Prostate gland (tissue), 2 donors: ENCODE measurements at places on chromosomes 12 and 14.
A peak's percentile ranks its signal among the peaks of the same experiment; 100 is the strongest.

DNA sequence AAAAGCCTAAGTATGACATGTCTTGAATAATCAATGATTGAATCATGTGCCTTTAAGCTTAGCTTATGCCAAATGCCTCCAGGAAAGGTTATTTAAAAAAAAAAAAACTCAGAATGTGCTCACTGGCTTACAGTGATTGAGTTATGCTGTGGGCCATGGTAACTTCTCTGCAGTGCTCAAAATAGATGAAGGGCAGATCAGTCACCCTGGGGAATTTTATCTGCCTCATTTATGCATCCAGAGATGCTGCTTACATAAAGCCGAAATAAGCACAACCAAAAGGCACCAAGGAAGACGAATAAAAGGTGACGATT lies 118.7 kb upstream of the MDM1 start:
- DNase-seq, result no peak

DNA sequence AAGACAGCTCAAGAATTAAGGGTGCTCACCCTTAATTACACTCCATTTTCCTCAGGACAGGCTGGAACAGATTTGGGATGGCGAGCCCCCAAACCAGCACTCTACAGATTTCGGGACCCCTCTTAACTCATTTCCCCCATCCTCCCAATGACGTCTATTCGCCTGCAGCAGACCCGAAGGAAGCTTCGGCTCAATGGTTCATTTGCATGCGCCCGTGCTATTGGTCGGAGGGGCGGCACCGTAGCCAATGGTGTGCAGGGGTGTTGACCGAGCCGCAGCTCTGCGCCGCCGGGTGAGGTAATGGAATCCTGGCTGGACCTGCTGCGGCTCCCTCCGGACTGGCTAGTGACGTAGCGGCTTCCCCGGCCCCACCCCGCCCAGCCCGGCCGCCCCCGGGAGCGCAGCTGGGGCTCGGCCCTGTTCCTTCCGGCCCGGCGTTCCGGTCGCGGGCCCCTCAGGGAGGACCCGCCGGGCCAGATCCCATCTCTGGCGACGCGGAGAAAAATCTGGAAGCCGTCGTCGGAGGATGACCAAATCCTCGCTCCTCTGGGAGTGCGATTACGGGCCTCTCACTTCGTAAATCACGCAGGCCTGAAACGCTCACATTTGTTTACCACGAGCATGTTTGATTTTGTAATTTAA lies 18.3 kb upstream of the NR4A1 start:
- peak; percentile 99 for DNase-seq

GRCh38 chr12:118465706-118466105 lies 89.4 kb downstream of the SUDS3 start:
- DNase-seq, result no peak

- DNase-seq, result no peak
These were observed 39.0 kb upstream of the WNK1 start for GRCh38 chr12:713281-713875.

- DNase-seq, result peak; percentile 83
These were observed 2.7 kb downstream of the CMTM5 start for GRCh38 chr14:23379366-23380196.

DNA sequence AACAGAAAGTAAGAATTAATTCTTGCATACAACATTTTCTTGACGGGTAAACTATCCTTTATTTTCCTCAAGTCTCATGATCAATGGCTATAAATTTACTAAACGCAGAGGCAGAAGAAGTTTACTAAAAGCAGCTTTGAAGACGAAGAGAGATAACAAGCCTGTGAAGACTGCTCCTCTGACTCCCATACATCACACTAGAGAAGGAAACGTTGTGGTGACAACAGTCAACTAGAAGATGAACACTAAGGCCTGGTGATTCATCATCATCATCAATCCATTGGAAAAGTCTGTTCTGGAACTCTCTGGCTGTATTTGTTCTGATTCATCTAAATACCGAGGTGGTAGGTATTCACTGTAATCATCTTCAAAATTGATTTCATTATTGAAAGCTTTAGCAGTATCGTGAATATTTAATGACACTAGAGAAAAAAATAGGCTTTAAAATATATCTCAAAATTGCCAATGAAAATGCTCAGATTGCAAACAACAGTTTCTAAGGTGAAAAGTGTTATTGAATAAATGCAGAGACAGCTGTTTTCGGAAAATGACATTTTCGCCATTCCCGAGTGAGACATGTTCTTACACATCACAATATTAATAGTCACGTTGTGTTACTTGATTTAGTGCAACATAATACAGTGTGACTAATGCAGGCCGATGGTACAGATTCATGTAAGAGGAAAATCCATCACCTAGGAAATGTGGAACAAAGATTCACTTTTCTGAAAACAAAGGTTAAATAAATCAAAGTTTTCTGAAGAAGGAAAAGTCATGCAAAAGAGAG lies 260.5 kb downstream of the C12orf50 start:
- no peak for DNase-seq

- DNase-seq, result no peak
These were observed 5.4 kb downstream of the NOS1 start for GRCh38 chr12:117356048-117356447.

GRCh38 chr14:36111822-36112583 lies 64.5 kb downstream of the PTCSC3 start:
- DNase-seq, result no peak

DNA sequence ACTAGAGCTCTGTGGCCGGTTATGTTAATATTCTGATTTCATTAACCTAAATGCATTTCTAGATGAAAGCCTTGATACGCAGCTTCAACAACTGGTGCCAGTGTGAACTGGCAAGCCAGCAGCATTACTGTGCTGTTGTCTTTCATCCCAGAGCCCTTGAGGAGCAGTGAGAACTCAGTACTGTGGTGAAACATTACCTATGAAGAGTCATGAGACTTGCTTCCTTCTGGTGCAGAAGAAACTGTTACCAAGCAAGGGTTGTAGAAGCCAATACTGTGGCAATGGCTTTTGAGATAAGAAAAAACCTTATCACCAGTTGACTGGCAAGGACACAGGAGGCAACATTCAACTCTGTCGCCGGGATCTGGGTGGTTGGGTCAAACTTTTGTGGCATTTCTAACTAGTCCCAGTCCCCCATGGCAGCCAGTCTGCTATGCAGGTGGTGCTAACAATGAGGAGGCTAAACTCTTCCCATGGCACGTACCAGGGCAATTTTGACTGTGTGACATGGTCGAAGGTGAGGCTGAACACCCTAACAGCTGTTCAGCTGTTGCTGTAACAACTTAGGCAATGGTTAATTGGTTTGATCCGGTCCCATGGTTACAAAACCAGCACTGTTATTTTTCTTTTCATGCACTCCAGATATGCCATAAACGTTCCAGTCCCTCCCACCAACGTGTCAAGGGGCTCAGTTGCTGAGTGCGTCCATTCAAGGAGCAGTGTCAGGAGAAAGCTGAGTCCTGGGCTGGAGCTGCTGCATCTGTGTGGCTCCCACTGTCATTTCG lies 12.6 kb upstream of the LGALS3 start:
- DNase-seq, result no peak

DNA sequence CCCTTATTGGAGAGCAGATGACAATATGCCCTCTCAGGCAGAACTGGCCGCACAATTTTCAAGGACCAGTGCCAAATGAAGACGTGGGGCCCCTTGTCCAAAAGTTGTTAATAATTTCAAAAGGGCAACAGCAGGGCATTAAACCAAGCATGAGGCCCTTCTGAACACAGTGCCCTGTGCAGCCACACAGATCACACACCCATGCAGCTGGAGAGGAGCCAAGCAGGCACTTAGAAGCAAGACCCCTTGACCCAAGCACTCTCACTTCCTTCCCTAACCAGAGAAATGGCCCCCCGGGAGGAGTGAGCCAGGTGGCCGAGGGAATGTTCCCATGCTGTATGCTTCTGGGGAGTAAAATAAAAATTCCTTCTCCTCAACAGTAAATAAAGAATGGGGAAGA lies 114.0 kb upstream of the TMPO start:
- DNase-seq, result no peak

DNA sequence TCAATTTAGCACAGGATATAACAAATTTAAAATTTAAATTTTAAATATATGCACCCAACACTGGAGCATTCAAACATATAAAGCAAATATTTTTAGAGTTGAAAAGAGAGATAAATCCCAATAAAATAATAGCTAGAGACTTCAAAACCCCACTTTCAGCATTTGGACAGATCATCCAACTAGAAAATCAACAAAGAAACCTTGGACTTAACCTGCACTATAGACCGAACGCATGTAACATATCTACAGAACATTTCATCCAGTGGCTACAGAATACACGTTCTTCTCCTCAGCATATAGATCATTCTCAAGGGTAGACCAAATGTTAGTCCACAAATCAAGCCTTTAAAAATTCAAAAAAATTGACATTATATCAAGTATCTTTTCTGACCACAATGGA lies 64.0 kb downstream of the SPTSSA start:
- DNase-seq, result no peak

- DNase-seq, result no peak
These were observed 2.6 kb downstream of the YLPM1 start for GRCh38 chr14:74765721-74766120.

- peak; percentile 50 for DNase-seq
These were observed 226.3 kb upstream of the NOS1 start for GRCh38 chr12:117587631-117588287.

GRCh38 chr14:23301969-23302289 lies 730 bp downstream of the PPP1R3E start:
- DNase-seq, result no peak

DNA sequence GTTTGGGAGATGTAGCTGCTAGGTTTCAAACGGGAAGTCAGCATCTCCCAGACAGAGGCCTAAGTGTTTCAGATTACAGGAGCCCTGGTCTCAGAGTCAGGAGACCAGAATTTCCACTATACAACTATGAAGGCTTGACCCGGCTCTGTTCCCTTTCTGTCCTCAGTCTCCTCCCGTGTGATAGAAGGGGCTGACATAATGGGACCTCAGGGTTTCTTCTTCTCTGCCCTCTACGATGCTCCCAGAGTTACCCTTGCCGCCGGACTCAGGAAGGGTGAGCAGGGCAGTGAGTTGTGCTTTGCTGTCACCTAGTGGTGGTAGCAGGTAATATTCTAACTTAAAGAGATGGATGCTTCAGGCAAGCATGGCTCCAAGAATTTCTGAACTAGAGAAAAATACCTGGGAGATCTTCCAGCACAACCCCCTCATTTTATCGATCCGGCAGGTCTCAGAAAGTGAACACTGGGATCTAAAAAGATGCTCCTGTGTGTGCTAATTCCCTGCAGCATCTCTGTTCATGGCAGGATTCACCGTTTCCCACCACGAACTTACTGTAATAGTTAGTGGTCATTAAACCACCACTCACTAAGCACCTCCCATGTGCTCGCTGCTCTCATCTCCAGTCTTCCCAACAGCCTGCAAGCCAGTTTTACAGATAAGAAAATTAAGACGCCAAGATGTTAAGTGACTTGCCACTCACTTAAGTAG lies 84.4 kb downstream of the VWF start:
- DNase-seq, result peak; percentile 57

- DNase-seq, result no peak
These were observed 164.7 kb downstream of the SSPN start for GRCh38 chr12:26360062-26360461.

- DNase-seq, result no peak
These were observed 165.7 kb downstream of the TBX5 start for GRCh38 chr12:114240288-114240687.

DNA sequence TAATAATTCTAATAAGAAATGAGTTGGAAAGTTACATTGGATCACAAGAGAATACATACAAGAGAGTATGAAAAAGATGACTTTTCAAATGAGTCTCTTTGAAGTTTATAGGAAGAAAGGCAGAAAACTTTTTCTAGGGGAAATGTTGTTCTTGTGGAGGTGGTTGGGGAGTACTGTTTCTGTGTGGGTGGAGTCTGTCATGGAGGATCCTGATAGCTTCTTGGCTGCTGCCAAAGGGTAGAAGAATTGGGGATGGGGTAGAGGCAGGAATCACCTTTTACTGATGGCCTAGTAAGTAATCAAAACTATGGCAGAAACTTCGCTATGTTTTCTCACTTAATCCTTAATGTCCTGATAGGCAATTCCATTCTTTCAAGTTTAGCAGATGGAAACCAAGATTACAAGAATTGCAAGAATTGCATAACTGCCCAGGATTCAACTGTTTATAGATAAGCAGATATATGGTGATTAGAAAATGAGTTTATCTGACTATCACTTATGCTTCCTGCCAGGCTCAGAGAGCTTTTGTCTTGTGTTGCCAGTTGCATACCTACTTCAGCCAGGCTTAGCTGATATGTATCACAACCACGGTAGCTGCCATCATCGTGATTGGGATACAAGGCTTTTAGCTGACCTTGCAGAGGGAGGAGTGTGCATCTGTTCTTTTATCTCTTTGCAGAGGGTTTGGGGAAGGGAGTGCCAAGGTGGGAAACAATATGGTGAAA lies 463.9 kb downstream of the TMTC2 start:
- no peak for DNase-seq

GRCh38 chr14:95463171-95463901 lies 53.1 kb downstream of the SYNE3 start:
- no peak for DNase-seq

DNA sequence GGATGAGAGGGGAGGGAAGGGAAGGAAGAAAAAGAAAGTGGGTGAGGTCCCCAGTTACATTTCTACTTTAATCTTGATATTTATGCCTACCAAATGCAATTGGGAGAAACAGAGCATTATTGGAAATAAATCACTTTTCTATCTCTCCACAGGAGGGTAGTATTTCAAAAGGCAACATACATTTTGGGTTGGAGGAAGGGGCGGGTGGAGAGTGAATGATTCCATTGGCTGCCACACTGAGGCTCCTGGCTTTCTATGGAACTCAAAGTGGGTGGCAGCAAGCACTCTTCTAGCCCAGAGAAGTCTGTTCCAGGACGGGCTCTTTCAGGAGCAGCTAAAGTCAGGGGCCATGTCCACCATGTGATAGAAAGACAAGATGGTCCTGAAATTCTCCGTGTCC lies 441.3 kb downstream of the DAD1 start:
- DNase-seq, result no peak

- DNase-seq, result no peak
These were observed 1897.6 kb upstream of the FLRT2 start for GRCh38 chr14:83632375-83632774.

GRCh38 chr12:12290206-12290605 lies 23.4 kb upstream of the LRP6 start:
- no peak for DNase-seq

- DNase-seq, result peak; percentile 80
These were observed 218.5 kb downstream of the NUAK1 start for GRCh38 chr12:105920161-105920684.

- DNase-seq, result no peak
These were observed 110.5 kb downstream of the TGFB3 start for GRCh38 chr14:75871181-75871880.

DNA sequence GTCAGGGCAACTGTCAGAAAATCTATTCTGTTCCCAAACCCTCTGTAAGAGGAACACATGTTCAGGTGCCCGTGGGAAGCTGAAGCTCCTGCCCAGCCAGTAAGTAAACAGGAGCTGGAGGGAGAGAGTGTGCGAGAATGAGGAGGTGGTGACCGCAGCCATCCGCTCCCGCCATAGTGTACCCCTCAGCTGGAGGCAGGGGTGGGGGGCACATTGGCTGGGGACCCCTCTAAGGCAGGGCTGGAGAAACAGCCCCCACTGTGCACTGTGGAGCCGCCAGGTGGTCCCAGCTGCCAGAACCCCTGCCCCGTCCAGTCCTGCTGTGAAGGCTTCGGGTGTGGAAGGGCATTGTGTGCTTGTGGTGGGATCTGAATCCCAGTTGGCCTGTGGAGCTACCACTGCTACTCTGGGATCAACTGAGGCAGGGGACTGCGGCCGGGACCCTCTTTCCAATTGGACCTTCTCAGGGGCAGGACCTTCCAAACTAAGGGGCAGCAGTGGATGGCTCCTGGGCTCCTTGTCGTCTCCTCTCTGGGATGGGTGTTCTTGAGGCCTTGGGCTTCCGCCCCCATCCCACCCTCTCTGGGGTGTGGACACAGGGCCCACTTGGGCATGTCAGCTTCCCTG lies 59.6 kb downstream of the TSPAN9 start:
- DNase-seq, result no peak

- DNase-seq, result no peak
These were observed 27.7 kb downstream of the KRT18 start for GRCh38 chr12:52976574-52977071.
